ENCODE measurements at places on chromosomes 13 and 19.

DNA sequence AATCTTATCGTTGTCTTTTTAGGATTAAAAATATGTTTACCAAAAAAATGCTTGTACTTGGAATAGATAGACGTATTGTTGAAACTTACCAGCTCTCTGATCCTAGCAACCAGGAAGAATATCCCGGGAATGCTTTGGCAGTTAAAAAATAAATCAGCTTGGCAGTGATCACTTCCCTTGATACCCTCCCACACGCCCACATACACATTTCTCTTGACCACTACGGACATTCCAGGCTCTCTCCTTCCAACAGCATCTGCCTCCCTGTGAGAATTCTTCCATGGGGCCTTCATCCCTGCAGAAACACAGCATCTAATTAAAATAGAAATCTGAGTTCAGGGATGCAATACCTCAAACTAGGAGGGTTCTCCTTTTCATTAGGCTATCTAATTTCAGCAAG, 57.9 kb downstream of the THSD1 start:
- DNase-seq, result peak; percentile 88

DNA sequence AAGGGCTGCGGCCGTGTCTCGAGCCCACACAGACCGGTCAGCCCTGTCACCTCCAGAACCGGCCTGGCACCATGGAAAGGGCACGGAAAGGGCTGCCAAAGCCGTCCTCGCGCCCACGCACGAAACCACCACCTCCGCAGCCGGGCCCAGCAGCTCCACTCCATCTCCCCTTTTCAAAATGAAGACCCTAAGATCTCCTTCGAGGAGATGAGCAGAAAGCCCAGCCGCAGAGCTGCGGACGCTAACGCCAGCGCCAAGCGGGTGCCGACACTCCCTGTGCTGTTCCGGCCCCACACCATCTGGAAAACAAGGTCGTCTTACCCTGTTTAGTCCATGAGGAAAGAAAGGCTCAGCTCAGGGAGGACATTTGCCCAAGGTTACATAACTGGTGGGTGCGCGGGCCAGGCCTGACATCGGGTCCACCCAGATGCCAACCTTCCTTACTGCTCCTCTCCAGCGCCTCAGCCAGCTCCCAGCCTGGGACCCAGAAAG, 131.1 kb downstream of the FOXO1 start:
- DNase-seq, result no peak

GRCh38 chr13:99050983-99051488, 73.2 kb upstream of the DOCK9 start:
- DNase-seq, result peak; percentile 25

GRCh38 chr19:47797996-47798903, 6.1 kb downstream of the TPRX1 start:
- peak; percentile 37 for DNase-seq

- DNase-seq, result no peak
These were observed 12.6 kb downstream of the ZSCAN5A start for GRCh38 chr19:56301886-56302620.
